ENCODE measurements at places on chromosomes 6 and 20.

DNA sequence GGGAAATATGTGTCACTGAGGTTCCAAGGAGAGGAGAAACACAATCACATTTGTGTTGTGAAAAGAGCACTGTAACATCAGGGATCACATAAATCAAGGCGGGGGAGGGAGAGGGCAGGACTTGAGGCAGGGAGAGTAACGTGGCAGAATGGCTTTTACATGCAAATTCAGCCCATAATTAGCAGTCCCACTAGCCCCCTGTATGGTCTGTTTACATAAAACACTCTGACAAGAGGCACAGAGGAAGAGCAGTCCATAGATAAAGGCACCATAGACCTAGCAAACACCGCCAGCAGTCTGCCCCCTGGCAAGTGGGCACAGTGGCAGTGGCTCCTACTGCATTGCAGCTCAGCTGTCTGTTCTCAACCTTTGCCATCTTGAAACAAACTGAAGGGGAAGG lies 82.7 kb downstream of the LYRM2 start:
- DNase-seq: no peak

DNA sequence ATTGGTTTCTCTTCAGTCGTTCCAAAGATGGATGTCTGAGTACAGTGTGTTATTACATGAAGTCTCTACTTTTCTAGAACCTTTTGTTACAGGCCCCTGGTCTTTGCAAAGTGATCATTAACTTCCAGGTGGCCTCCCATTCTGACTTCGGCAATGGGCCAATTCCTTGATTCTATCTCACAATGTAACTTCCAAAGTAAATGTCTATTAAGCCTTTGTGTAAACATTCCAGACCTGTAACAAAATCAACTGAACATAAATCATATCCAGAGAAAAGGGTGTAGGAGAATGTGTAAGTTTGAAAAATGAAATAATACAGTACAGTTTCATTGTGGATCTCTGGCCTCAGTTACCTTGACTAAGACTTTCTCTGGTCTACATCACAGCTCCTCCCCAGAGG lies 187.8 kb upstream of the JAG1 start:
- DNase-seq: no peak

GRCh38 chr6:159729598-159730331 lies 2.5 kb downstream of the WTAP start:
- peak; percentile 31 for DNase-seq

GRCh38 chr20:38241201-38241600 lies 19.3 kb downstream of the KIAA1755 start:
- no peak for DNase-seq

DNA sequence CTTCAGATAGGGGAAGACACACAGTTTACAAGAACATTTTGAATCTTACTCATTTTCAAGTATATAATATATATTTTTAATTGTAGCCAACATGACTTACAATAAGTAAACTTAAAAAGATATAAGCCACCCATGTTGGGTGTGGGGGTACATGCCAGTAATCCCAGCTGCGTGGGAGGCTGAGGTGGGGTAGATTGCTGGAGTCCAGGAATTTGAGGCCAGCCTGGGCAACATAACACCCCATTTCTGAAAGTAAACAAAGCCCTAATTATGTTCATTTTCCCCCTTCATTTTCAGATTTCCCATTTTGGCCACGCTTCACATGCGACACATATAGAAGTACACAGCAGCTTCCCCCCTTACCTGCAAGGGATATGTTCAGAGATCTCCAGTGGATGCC lies 30.5 kb downstream of the SERPINB6 start:
- DNase-seq: no peak

- DNase-seq: peak; percentile 27
Measured at GRCh38 chr6:113734982-113735381, 122.2 kb upstream of the MARCKS start.

DNA sequence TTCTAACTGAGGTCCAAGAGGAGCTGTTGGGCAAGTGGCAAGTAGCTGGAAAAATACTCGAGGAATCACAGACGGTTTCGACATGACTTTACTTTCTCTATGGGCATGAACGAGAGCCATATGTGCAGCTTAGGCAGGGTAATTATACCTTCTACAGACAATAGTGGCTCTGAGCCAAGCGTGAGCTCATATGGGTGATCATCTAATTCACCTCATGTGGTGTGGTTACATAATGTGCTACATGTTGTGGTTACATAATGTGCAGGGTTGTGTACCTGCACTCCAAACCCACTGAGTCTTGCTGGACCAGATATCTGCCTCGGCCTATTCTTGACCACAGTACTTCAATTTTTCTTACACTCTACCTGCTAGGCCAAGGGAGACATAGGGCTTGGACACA lies 771.7 kb upstream of the EYS start:
- no peak for DNase-seq

GRCh38 chr6:135701426-135701825 lies 150.1 kb upstream of the PDE7B start:
- no peak for DNase-seq

All from adipocyte (in vitro differentiated cells).